ENCODE measurements at places on chromosomes 2 and 18.

DNA sequence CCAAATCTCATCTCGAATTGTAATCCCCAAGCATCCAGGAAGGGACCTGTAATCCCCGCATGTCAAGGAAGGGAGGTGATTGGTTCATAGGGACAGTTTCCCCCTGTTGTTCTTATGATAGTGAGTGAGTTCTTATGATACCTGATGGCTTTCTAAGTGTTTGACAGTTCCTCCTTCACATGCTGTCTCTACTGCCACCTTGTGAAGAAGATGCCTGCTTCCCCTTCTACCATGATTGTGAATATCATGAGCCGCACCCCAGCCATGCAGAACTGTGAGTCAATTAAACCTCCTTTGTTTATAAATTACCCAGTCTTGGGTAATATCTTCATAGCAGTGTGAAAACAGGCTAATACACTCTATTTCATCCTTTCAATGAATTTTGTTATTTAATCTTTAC is 446.7 kb downstream of the RNF144A start:
- DNase-seq: no peak

GRCh38 chr2:149089068-149089467 is 50.6 kb downstream of the LYPD6B start:
- no peak for DNase-seq

- DNase-seq: peak; percentile 69
These were observed 29.8 kb downstream of the ARMC9 start for GRCh38 chr2:231228223-231228622.

DNA sequence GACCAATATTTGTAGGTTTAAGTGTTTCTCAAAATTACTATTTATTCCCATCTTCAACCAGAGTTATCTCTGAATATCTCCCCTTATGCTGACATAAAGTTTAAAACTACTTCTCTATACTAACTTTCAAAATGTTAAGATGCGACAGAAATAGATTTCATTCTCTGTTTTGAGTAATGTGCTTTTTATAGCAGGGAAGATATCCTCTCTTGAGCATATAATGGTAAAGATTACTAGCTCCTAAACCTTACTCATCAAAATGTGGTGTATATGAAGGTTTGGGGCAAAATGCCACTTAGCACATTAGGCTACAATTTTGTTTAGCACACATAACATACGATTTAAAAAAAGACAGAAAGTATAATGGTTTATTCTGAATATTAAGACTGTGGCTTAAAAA is 54.4 kb downstream of the CWC22 start:
- peak; percentile 15 for DNase-seq

DNA sequence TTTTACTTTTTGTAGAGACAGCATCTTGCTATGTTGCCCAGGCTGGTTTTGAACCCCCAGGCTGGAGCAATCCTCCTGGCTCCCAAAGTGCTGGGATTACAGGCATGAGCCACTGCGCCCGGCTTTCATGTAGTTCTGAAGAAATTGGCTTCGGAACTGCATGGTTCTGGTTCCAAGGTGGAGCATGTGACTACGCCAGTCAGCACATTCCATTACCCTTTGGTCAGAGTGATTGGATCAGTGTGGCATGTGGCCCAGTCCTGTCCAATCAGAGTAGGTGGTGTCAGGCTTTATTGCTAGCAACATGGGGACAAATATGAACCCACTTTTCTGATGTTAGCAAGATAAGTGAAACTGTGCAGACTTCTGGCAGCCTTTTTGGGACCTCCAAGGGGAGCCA is 16.3 kb upstream of the ATOH8 start:
- DNase-seq: no peak

- no peak for DNase-seq
These were observed 498.5 kb downstream of the EIPR1 start for GRCh38 chr2:2879071-2879470.

GRCh38 chr18:13436576-13436975 is 218.0 kb downstream of the LDLRAD4 start:
- no peak for DNase-seq

GRCh38 chr2:675982-676646 is 1.1 kb downstream of the TMEM18 start:
- peak; percentile 51 for DNase-seq

DNA sequence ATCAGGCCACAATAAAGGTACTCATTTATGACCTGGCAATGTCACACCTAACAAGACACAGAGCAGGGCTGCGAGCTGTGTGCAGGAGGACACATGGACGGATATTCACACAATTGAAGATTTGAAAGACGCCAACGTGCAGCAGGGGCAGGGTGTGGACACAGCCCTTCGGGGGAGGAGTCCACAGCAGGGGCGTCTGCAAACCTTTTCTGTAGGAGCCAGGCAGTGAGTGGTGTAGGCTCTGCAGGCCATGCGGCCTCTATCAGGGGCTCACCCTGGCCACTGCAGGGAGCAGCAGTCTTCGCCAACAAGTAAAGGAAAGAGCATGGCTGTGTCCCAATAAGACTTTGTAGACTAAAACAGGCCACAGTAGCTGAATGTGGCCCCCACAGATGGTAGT is 125.7 kb upstream of the SNTG2 start:
- DNase-seq: no peak

GRCh38 chr2:65161551-65162100 is 31.7 kb upstream of the RAB1A start:
- no peak for DNase-seq

GRCh38 chr2:100243631-100244030 is 78.7 kb downstream of the LONRF2 start:
- DNase-seq: no peak

GRCh38 chr2:165371356-165371755 is 98.1 kb upstream of the CSRNP3 start:
- no peak for DNase-seq

GRCh38 chr18:21853016-21853415 is 112.4 kb downstream of the MIB1 start:
- peak; percentile 48 for DNase-seq

- no peak for DNase-seq
These were observed 223.8 kb downstream of the FBXO15 start for GRCh38 chr18:73923866-73924265.

GRCh38 chr2:88091943-88092342 is 24.3 kb downstream of the SMYD1 start:
- no peak for DNase-seq

DNA sequence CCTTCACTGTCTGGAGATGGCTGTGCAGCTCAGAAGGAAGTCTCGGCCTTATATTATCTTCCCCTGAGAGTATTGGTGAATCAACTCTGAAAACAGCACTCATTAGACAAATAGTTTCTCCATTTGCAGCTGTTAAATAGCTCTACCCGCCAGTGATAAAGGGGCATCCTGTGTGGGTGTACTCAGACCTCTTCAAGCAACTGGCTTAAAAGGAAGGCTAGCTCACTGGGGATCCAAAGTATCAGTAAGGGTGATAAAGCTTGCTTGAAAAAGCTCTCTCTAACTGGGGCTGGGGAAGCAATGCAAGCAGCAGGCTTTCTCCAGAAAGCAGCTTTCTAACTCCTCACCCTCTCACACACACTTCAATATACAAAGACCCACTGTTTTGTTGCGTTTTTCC is 64.9 kb upstream of the PSMD14 start:
- peak; percentile 40 for DNase-seq

DNA sequence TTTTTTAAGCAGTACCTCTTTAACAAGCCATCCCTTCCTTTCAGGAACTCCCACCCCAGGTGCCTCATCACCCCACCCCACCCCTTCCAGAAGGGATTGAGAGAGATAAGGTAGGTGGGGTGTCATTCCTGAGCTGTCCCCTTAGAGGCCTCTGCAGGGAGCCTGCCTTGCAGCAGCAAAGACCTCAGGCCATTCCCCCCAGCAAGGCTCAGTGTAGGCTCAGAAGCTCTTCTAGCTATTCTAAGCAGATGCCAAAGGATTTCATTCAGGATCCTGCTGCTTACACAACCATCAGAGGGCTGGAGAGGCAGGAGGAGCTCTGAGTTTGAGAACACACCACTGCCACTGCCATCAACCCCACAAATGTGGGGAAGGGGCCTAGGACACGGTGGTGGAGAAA is 5.8 kb upstream of the FIGLA start:
- no peak for DNase-seq

DNA sequence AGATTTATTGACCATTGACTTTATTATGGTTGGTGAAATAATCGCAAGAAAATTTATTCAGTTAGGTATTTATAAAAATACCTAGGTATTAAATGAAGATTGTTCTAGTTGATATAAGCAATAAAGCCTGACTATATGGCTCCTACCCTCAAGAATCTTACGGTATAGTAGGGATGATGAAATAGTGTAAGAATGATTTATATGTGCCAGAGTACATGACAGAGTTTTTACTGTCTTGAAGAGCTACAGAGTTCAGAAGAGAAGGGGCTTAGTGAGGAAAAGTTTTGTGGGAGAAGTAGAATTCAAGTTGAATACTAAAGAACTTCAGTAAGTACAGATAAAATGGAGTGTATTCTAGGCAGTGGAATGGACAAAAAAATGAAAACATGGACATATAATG is 9.7 kb downstream of the CREB1 start:
- no peak for DNase-seq

GRCh38 chr2:174902506-174903263 is 102.5 kb downstream of the CHN1 start:
- DNase-seq: no peak

DNA sequence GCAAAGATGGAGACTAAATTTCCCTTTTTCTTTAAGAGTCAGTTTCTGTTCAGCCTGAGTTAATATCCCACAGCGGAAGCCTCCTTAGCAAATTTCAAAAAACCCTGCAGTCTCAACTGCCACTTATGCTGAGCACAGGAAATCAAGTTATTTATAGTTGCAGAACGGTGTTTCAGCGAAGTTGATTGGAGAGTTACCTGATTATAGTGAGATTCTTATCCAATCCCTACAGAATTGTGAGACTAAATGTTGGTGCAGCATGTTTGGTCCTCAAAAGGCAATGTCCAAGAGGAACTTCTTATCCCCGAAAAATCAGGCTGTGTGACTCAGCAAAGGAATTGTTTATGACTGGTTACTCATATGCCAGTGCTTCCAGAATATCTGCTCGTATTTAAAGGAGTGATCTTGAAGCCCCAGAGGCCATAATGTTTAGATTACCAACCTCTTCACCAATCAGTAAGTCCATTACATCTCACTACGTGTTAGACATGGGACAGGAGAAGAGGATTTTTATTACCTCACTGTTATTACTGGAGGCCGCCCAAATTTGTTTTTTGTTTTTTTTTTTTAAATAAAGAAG is 67.9 kb downstream of the LRRFIP1 start:
- DNase-seq: no peak

GRCh38 chr2:171509945-171510731 is 12.1 kb upstream of the CYBRD1 start:
- peak; percentile 67 for DNase-seq

DNA sequence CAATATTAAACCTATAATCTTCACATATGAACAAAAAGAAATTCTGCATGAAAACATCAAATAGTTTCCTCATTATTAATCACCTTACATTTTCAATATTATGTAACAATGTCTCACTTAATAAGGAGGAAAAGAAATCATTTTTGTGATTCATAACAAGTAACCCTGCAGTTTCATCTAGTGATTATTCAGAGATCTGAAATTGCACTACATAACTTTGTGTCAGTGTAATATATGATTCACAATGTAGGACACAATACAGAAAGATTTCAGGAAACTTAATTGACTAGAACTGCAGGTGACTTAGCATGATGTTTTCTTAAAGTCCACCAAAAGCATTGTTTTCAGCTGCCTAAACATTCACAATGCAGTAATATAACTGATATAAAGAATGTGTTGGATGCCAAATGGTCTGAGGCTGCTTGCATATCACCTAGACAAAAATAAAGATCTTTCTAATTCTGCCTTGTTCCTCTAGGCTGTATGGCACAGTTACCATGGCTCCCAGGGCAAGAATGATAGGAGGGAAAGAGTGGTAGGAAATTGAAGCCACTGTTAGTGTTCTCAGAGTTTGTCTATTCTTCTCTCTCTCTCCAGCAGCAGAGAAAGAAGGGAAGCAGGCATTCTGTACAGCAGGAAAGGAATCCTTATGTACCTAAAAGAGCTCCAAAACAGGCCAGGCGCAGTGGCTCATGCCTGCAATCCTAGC is 366.6 kb downstream of the FSIP2 start:
- no peak for DNase-seq

DNA sequence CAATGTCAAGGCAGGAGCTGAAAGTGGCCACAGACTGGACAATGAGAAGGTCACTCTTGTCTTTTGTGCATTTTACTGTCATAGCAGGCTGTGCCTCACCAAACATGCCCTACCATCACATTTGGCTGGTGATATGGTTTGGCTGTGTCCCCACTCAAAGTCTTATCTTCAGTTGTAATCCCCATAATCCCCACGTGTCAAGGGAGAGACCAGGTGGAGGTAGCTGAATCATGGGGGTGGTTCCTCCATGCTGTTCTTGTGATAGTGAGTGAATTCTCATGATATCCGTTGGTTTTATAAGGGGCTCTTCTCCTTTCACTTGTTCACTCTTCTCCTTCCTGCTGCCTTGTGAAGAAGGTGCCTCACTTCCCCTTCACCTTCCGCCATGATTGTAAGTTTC is 49.6 kb upstream of the STPG4 start:
- no peak for DNase-seq

GRCh38 chr2:200765995-200766660 is 45.6 kb upstream of the BZW1 start:
- DNase-seq: no peak

GRCh38 chr2:73593680-73594079 is 48.5 kb downstream of the NAT8 start:
- DNase-seq: no peak

- no peak for DNase-seq
These were observed 75.3 kb downstream of the SDC1 start for GRCh38 chr2:20149703-20150030.

DNA sequence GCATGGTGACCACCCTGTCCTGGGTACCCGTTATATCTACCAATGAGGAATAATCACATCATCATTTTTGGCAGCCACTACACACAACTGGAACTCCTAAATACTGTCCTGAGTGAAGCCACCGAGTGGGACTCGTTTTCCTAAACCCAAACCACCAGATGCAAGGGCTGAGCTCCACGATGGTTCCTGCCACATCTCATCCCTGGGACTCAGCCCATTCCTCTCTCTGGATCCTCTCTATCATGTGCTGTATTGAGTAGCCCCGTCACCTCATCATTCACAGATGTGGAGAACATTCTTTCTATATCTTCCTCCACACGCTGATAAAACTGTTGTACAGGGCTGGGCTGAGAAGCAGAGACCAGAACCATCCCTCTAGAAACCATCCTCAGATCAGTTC is 79.4 kb upstream of the SMAD7 start:
- DNase-seq: no peak

- DNase-seq: no peak
These were observed 117.2 kb upstream of the NCK2 start for GRCh38 chr2:105627534-105627933.

GRCh38 chr2:231483398-231484329 is 19.4 kb upstream of the NCL start:
- peak; percentile 70 for DNase-seq

DNA sequence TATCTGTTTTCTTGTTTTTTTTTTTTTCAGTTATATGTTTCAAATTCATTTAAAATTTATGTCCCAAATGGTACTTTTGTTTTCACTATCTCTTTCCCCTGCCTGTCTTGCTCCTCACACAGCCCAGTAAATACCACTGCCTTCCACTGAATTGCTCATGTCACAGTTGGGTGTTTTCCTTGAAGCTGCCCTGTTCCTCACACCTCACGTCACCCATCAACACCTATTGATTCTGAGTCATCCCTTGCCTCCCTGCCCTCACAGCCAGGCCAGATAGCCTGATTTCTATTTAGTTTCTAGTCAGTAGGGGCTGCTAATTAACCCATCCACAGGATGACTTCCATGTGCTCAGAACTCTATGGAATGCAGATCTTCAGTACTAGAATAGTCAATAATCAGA is 25.3 kb downstream of the FSHR start:
- no peak for DNase-seq

- peak; percentile 81 for DNase-seq
These were observed 79.7 kb upstream of the MSH2 start for GRCh38 chr2:47323009-47323821.

- no peak for DNase-seq
These were observed 105.3 kb upstream of the UGP2 start for GRCh38 chr2:63736354-63736753.
